Muscle of leg (tissue), 16 donors: ENCODE measurements at places on chromosomes 7 and 10. TPM values are rescaled to one million over a fixed set of nuclear protein-coding genes. Genes with fewer than 3 reads are reported as not detected.
A peak's percentile ranks its signal among the peaks of the same experiment; 100 is the strongest.

GRCh38 chr10:119352042-119352441 is 144.7 kb downstream of the GRK5 start:
- no peak for DNase-seq

DNA sequence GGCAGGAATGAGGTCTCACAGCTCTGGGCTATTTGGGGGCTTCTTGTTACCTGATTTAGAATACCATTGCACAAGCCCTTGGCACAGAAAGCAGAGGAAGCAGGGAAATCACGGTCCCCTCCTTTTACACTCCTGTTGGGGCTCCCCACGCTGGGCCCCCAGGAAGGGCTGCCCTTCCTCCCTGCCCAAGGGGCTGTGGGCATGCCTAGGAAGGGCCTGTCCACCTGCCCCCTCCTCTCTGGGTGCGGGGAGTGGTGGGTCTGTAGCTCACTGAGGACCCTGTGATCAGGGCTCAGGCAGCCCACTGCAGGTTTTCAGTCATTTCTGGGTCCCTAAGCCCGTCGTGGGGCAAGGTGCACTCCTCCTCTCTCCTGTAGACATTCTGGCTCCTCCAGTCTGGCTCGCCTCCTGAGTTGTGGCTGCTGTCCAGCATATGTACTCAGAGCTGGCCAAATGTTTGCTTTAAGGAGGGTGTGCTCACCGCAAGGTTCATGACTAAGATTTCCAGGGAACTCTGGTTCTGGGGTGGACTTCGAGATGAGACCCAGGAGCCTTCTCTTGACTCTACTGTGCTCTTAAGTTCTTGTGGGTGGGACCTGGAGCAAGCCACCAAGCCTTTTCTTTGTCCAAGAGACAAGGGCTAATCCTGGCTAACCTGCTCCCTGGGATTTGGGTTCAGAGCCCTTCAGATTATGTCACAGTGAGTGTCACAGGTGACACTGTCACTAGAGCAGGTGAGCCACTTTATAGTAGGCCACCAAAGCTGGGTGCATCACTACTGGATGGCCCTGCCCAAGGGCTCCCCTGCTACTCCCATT is 56.0 kb downstream of the TACR2 start:
- DNase-seq, result peak; percentile 87

- no peak for DNase-seq
These were observed 346.0 kb downstream of the PHF14 start for GRCh38 chr7:11319491-11320274.

DNA sequence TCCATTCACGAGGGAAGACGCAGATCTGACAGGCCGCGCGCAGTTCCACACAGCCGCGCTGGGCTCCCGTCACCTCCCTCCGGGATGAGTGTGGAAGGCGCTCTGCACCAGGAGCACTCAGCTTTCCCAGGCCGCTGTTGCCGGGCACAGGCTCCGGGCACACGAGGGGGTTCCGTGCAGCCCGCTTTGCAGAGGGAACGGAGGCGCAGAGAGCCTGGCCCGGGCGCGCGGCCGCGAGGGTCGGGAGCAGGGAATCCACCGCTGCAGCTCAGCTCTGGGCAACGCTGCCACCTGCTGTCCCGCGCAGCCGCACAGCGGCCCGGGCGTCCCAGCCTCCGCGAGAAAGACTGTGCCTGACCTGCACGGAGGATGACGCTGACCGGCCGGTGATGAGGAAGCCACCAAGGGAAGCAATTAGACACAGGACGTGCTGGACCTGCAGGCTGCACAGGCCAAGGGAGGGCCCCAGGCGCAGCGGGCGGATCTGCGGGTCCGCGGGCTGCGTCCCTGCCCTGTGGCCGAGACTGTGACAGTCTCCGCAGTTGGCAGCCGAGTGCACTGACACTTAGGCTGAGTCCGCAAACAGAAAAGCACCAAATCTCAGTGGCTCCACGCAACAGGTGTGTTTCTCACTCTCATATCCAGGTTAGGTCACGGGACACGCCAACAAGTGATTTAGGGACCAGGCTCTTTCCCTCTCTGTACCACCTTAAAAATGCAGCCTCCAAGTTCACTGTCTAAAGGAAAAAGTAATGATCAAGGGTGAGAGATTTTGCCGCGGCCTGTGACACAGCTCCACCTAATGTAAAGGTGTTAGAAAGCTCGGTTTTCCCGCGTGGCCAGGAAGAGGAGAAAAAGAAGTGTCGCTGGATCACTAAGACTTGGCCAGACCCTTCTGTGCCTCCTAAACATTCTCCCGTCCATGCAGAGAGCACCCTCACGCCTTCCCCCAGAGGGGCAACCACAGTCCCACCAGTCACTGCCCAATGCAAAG is 94.5 kb downstream of the SEC61G start:
- DNase-seq, result peak; percentile 59

- peak; percentile 87 for DNase-seq
These were observed 22.4 kb upstream of the AHR start for GRCh38 chr7:17275749-17276671.

DNA sequence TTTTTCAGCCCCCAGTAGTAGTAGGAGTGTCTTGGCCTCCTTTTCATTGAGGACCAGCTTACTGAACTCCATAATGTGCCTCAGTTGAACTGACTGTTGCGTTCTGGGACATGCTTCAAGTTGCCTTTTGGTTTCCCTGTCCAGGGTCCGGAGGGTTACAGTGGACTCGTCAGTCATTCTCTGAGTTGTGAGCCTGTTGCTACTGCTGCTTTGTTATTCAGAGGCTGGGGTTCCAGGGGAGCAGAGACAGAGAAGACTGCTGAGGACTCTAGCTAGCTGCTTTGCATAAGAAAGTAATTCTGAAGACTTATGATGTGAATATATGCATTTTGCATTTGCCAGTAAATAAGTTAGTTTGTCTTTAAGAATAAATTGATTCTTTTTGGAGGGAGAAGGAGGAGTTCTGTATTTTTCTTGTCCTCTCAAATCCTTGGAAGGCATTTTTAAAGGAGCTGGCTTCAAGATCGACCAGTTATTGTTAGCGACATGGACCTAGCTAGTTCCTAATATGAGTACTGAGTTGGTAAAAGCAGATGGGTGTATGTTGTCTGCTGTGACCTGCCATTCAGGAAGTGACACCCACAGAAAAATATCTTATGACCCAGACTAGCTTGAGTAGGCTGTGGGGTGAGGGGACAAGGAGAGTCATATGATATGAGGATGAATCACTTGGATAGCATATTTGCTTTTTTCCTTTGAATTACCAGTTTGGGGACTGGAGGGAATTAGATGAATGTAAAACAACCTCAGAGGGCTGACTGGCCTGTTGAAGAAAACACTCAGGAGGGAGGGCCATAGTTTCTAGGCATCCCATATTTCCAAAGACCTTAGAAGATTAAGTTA is 8.3 kb downstream of the PI4K2A start:
- DNase-seq, result peak; percentile 75

- no peak for DNase-seq
These were observed 28.1 kb upstream of the NCAPG2 start for GRCh38 chr7:158732494-158733219.

- no peak for DNase-seq
These were observed 63.1 kb downstream of the BLNK start for GRCh38 chr10:96208271-96208670.

DNA sequence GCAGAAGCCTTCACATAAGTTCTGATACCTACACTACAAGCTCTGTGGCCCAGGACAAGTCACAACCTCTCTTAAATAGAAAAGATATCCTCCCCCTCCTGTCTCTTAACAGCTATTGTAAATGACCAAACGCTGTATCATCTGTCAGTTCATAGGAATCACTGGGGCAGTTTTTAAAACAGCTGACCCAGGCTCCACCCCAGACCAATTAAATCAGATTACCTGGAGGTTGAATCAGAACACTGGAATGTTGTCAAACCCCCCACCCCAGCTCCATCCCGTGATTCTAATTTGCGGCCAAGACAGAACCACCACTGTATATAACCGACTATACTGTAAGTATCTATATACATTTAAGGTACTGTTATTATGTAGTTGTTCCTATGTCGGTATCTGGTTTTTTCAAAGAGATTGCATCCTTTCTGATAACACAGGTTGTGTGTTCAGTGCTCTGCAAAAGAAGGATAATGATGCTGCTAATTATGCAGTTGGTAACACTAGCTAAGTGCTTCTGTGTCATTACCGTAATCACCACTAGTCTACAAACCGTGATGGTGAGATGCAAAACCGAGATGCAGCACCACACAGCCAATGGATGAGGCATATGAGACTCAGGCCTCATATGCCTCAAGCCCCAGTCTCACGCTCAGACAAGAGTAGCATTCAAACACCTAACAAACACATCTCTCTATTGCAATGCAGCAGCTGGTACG is 47.4 kb downstream of the TNS3 start:
- no peak for DNase-seq

DNA sequence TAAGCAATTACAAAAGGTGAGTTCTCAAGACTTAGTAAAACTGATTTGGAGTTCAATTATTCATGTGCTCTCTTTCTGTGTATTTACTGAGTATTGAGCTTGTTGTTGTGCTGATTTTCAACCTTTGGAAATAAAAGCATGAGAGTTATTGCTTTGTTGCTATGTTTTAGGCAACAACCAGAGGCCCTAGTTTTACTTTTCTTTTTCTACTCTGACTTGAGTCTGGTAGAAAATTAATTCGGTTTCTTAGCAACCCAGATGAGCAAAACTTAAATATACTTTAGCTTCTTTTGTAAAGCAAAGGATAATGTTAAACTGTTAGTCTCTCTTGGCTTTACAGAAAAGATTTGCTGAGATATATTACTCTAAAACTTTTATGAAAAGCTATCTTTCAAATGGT is 66.4 kb upstream of the SCIN start:
- peak; percentile 86 for DNase-seq

DNA sequence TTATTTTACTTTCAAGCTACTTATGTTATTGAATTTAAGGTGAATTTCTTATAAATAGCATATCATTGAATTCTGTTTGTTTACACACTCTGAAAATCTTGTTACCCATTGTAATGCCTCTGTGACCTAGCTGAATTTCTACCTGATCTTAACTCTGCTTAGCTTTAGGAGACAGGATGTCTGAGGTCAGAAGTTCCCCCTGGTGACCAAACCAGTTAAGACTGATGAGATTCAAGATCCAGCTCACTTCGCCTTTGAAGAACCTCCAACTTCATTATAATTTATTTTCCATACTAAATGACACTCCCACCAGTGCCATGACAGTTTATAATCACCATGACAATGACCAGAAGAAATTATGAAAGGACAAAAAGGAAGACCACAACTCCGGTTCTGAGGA is 213.4 kb upstream of the CDC14C start:
- DNase-seq, result no peak

- no peak for DNase-seq
These were observed 9.9 kb downstream of the TMEM72 start for GRCh38 chr10:44921061-44921460.

DNA sequence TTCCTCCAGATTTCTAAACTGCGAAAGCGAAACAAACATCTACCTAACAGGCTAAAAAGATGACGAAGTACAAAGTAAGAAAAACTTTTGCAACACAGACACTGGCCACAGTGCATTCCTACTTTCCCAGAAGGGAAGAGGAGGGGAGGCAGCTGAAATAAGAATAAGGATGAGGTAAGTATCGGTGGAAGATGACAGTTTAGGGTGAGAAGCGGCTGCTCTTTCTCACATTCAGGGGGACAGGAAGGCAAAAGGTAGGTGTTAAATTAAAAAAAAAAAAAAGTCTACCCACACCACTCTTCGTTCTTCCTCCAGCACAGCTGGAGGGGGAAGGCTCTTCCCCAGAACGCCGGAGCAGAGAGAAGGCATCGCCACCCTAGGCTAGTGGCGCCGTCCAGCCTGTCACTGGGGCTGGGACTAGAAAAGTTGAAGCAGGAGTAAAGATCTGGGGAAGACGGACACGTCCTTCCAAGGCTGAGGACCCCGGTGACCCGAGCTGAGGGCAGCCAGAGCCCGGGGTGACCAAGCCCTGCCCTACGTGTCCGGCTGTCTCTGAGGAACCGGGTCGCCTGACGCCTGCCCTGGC is 846 bp downstream of the DNAJC1 start:
- DNase-seq, result peak; percentile 74

DNA sequence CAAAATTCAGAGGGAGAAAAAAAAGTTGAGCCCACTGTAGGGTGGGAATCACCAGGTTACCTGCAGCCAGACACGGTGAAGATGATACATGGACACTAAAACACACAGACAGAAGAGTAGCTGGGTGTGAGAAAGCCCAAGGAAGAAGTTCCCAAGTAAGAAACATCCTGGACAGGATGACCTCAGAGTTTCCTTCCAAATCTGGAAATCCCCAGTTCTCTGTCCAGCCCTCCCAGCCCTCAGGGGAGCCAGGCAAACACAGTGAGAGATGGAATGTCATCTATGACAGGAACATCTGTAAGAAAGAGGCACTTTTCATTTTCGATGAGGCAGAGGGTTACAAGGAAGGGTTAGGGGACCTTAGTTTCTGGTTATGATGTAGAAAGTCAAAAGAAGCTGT is 125.1 kb upstream of the LYZL1 start:
- peak; percentile 45 for DNase-seq

DNA sequence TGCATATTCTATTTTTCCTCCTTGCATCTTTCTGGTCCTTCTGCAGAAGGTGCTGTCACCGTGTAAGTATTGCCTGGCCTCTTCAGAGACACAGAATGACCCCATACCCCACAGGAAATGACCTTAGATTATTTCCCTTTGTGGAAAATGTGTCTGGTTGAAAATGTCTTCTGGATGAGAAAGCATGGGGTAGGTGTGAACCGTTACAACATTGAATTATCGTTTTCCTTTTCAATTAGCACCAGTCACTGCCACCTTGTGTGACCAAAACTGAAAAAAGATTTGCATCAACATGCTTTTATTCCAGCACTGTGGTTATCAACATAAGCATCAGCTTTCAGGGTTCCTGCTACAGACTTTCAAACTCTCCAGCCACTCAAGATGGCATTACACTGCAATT is 58.0 kb upstream of the CELF2 start:
- no peak for DNase-seq

GRCh38 chr10:47276576-47277351 is 23.2 kb upstream of the GDF10 start:
- no peak for DNase-seq

- DNase-seq, result peak; percentile 73
These were observed 123.9 kb downstream of the TNS3 start for GRCh38 chr7:47458057-47458456.

DNA sequence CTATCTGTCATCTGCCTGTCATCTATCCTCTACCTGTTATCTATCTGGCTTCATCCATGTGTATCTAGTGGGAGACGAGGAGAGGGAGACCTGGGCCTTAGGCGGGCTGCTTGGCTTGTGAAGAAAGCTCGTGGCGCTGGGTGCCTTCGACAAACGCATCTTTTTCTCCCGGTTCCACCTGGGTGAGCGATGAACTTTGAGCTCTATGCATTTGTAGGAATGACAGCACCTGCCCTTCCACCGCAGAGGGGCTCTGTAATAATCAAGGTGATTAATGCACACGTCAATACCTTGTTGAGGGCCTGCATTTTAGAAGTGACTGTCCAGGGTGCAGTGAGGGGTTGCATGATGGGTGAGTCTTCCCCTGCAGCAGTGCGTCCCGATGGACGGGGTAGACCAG is 2.6 kb upstream of the VIPR2 start:
- no peak for DNase-seq

GRCh38 chr7:98418636-98419315 is 17.9 kb upstream of the BAIAP2L1 start:
- DNase-seq, result no peak

The HELLS gene
- polyA plus RNA-seq, result 10.3 TPM

The TRPV5 gene
- 0.07 TPM for polyA plus RNA-seq

The GIMAP6 gene
- 17.4 TPM for polyA plus RNA-seq

The LRMDA gene
- polyA plus RNA-seq, result 4.8 TPM

The PNLIPRP1 gene
- not detected for polyA plus RNA-seq

The ANXA8L1 gene
- not detected for polyA plus RNA-seq
